Kidney epithelial cell (primary cell): ENCODE measurements at places on chromosomes 2 and 18.

DNA sequence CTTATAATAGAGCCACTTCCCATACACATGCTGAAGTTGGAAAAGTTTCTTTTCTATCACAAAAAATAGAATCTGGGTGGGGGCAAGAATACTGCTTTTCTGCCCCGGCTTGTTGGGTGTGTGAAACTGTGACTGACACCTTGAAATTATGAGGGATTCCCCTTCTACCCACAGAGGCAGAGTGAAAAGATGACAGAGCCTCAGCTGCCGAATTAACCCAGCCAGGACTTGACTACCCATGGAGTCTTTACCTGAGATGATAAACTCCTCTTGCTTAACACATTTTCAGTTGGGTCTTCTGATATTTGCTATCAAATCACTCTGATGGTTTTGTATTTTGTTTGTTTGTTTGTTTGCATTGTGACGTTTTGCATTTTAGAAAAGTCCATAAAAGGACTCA is 66.0 kb upstream of the PMAIP1 start:
- DNase-seq: no peak

GRCh38 chr2:201600906-201601305 is 42.4 kb downstream of the TMEM237 start:
- DNase-seq: peak; percentile 9

GRCh38 chr2:41779888-41780287 is 267.9 kb upstream of the PKDCC start:
- no peak for DNase-seq

GRCh38 chr2:108893277-108893676 is 95.7 kb downstream of the EDAR start:
- no peak for DNase-seq

DNA sequence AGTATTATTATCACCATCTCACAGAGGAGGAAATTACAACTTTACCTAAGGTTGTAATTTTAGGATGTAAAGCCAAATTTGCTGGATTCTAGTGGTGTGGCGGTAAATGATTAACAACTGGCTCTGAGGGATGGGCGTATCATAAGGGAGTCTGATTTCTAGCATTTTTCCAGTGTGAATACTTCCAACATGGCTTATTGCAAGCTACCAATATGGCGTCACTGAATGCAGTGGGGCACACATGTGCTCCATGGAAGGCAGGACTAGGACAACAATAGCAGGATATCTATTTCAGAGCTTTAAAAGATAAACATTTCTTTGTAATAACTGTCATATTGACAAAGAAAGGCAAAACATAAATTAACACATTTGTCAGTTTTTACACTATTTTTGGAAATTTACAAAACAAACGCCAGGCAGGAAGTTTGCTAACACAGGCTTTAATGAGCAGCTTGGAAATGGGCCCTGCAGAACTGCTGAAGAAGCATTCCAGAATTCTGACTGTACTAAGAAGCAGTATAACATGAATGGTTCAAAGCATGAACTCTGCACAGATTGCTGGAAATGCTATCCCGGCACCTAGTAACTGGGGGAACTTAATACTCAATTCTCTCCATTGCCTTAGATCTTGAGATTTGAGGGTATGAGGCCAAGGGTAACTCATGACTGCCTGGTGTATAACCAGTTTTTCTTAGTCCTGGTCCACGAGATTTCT is 439.3 kb upstream of the MAP2 start:
- peak; percentile 2 for DNase-seq

DNA sequence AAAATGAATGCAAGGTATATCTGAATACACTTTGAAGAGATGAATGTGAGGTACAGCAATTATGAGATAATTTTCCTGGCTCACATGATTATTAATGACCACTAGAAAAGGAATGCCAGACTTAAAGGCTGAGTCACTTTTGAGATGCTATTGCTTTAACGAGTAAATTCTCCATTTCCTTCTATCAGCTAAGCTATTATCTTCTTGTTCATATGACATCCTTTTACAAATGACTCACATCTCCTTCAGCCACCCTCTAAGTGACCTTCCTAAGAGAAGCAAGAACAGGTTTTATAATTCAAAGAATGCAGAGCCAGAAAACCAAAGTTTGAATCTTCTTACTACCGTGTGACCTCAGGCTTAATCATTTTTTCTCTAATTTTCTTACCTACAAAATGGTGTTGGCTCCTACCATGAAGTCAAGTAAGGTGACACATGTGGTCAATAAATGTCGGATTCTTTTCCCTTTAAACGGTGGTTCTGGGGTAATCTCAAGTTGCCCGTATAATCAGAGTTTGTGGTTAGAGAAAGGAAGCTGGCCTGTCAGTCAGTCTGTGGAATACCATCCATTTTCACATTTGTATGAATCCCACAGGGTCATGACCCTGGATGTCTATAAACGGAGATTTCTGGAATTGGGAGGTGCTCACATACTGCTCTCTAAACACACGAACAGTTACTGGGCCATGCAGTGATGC is 184.0 kb upstream of the PID1 start:
- DNase-seq: no peak

- no peak for DNase-seq
Measured at GRCh38 chr18:7164323-7165004, 46.9 kb upstream of the LAMA1 start.

- peak; percentile 38 for DNase-seq
Measured at GRCh38 chr2:233443511-233444183, 89.4 kb downstream of the DGKD start.

DNA sequence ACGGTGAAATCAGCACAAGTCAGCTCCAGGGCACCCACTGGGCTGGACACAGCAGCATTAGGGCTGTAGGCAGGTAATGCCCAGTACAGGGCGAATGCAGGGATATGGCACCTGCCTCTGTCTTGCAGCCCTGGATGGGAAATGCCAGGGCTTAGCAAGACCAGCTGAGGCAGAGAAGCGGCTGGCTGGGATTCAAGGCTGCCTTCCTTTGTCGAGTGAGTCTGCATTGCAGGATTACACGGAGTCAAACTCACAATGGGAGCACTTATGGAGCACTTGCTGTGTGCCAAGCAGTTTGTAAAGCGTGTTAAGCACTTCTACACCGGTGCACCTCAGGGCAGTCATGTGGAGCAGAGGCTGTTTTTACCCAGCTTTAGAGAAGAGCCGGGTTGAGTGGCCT is 87.3 kb upstream of the HDAC4 start:
- DNase-seq: no peak

DNA sequence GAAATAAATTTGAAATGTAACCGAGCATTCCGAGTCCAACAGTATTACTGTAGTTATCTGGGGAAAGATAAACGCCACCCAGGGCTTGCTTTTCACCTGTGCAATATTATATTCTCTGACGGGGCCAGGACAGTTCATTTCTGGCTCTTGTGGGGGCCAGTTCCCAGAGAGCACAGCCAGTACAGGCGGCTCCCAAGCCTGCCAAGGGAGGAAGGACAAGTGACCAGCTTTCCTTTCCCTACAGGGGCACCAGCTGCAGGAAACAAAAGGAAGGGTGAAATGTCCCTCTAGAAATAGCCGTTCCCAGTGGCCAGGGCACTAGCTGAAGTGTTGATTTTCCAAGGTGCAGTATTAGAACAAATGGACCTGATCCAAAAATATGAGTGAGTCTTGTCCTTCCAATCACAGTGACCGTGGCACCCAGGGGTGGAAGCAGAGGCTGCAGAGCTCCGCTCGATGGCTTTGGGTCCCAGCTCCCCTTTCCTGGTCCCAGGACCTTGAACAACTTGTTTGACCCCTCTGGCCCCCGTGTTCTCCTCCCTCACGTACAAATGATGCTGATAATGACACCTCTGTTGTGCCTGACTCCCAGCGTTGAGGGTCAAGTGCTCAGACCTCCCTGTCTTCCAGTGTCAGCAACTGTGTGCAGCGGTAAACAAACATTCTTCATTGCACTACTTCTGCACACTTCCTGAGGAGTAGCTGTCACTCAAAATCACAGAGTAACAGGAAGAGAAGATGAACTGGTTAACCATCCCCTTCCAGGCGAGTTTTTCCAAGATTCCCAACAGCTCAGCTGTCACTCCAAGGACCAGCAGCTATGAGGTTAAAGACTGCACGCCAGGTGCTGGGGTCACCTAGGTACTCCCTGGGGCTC is 40.9 kb downstream of the GYPC start:
- DNase-seq: no peak

- peak; percentile 21 for DNase-seq
Measured at GRCh38 chr2:173427887-173428668, 73.4 kb downstream of the CDCA7 start.

DNA sequence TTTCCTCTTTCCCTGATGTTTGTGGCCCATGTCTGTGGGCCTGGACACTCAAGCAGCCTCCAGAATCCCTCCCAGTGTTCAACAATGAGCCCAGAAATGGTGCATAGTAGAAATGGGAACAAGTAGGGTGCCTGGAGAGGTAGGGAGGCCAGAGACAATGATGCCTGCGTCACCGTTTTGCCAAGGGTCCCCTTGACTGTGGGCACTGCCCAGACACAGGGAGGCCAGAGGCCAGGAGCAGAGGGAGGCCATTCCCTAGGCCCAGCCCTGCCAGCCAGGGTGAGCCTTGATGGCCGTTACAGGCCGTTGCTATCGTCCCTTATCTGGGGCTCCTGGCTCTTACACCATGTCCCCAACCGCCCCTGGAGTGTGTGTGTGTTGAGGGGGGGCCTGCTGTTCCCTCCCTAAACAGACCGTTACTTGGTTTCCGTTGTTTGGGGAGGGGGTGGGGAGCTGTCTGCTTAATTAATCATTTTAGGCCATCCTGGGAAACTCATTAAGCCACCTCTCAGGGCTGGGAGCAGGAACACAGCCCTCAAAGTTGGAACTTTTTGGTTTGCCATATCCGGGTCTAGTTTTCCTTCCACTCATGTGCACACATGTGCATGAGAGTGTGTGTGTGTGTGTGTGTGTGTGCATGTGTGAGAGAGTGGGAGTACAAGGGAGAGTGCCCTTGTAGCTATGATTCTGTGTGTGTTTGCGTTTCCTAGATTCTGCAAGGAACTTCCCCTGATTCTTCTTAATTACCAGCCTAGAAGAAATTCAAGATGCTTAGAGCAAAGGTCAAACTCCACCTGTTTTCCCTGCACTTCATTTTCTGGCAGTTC is 135.2 kb upstream of the HAAO start:
- DNase-seq: no peak

DNA sequence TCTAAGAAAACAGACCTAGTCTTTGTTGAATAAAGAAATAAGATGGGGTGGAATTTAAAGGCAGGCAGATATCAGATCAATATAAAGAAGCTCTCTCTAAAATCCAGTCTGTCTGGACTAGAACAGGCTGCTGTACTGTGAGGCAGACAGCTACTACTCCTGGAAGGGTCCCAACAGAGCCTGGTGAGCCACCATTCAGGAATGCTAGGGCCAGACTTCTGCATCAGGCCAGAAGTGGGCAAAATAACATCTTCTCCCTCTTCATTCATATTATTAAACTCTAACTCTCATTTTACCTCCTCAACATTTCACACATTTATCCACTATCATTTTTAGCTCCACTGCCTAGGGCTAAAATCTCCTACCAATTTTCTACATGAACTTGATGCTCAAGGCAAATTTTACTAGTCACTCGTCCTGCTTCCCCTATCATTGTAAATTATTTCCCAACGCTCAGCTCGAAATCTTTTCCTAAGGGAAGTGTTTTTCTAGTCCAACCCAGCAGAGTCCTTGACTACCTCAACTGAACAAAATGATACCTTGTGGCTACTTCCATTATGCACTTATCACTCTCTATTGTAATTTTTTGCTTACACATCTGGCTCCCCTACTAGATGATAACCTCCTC is 45.2 kb upstream of the GLS start:
- DNase-seq: peak; percentile 63

DNA sequence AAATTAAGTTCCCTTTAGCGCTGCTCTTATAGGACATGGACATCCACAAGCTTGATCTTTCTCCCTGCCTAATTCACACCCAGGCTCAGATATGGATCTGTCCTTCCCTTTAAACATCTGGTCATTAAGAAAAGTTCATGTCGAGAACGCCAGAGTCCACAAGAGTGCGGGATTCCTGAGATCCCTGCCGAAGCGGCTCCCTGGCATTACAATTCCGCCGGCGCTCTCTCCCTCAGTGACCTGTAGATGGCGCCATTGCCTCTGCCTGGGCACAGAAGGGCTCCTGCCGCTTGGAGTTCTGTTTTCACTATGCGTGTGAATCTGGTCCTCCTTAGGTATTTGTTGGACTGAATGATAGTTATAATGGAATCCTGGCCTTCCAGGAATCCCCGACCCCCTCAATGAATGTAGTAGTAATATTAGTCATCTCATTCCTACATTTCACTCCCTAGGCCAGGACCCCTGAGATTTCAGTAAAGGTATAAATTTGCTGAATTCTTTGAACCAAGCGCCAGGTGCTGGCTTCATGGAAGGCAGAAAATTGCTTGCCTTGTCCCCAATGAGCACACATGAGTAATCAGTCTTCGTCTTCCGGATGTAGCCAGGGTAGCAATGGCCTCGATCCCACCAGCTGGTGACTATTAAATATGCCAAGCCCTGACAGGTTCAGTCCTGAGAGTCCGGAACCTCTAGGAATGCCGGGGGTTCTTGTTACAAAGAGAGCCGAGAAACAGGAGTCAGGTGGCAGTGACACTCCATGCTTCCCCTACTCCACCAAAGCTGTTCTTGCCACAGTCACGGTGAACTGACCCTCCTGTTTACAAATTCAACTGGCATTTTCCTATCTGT is 26.4 kb upstream of the CD207 start:
- DNase-seq: peak; percentile 2

DNA sequence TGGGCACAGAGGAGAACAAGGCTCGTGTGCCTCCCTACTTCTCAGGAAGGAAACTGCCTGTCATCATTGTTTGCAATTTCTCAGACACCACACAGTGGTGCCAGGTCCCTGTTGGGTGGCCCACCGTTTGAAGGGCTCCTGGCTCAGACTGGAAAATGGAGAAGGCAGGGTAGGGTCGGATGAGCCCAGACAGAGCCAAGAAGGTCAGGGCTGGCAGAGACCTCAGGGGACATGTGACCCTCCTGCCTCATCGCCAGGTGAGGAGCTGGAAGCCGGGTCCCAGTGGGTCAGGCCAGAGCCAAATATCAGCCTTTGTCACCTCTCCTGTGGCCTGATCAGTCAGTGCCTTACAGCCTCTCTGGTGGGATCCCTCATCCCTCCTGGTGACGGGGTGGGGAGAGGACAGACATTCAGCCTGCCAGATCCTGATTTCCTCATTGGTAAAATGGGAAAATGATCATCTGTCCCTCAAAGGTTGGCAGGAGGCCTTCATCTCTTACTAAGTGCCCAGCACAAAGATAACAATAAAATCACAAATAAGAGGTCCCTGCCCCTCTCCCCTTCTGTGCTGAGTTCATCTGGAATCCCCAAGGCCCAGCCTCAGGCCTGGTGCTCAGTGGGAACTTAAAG is 117.6 kb downstream of the CAPN13 start:
- DNase-seq: no peak

- DNase-seq: no peak
Measured at GRCh38 chr2:189641590-189641989, 19.7 kb upstream of the ASNSD1 start.

DNA sequence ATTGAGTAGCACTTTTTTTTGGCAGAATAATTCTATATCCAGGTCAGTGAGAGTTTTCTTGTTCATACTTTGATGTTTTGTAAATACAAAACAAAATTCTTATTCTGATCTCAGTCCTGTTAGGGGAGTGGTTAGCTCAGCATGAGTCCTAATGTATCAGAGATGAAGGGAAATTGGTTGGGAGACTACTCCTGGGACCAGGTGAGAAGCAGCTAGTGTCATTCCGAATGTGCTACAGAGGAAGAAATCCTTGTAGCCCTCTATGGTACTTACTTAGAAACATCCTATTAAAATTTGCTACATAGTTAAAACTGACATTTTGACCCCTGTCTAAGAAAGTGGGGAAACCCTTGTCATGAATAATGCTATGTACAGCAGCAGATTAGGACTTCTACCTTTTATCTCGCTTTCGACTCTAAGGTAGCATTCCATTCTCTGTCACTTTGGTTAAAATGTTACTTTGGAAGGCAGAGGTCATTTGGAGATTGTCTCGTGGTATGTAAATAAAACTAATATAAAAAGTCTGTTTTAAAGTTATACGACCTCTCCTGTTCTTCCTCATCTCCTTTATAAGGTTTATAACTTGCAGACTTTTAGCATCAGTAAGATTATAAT is 65.8 kb downstream of the PARD3B start:
- no peak for DNase-seq
